H9 (cell line): ENCODE measurements at places on chromosomes 13 and 19.

DNA sequence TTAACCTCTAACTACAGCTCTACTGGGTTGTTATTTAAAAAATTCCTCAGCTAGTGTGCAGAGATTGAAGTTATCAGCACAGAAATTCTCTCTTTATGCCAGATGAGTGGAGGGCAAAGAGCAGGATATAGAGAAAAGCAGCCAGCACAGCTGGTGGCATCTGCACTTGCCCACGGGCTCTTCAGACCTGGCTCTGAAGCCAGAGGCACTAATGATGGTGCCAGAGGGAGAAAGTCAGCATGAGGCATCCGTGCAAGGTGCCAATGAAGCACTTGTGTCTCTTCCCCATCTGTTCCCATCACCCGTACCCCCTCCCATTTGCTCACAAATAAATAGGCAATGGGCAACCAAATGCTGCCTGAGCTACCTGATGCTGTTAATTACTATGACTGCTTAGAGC is 138.9 kb downstream of the OLFM4 start:
- no peak for DNase-seq

- no peak for DNase-seq
Observed at GRCh38 chr13:85755123-85755522, 44.1 kb downstream of the SLITRK6 start.

- no peak for DNase-seq
Observed at GRCh38 chr19:47687906-47688305, 25.3 kb upstream of the EHD2 start.

- DNase-seq, result peak; percentile 46
Observed at GRCh38 chr13:109412283-109412901, 374.0 kb downstream of the IRS2 start.

DNA sequence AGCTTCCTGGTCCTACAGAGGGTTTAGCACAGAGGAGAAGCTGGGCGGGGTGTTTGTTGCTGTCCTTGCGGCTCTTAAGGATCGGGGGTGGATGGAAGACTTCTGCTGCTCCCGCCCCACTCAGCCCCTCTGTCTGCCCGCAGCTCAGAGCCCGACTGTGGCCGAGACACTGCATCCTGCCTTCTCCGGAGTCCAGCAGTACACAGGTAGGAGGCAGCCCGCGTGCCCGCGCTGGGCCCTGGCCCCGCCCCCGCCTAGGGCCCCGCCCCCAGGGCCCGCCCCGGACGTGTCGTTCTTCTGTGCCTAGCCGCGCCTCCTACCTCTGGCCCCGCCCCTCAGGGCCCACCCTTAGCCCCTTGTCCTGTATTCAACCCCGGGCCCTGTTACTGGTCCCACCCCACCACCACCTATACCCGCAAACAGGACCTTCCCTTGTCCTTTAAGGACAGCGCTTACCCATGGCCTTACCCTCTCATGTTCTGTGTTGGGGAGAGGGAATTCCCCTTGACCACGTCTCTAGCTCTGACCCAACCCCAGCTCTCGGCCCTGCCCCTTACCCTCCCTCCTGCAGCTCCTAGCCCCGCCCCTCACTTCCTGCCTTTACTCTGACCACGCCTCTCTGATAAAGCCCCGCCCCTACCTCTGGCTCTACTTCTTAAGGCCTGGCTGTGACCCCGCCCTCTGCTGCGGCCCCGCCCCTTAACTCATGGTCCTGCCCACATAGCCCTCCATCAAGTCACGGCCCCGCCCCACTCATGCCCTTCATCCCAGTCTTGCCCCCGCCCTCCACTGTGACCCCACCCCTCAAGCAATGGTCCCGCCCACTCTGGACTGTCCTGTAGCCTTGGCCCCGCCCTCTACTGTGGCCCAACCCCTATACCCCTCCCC is 60.5 kb downstream of the CELF5 start:
- peak; percentile 99 for DNase-seq

- no peak for DNase-seq
Observed at GRCh38 chr19:19338082-19338481, 17.5 kb downstream of the MAU2 start.

DNA sequence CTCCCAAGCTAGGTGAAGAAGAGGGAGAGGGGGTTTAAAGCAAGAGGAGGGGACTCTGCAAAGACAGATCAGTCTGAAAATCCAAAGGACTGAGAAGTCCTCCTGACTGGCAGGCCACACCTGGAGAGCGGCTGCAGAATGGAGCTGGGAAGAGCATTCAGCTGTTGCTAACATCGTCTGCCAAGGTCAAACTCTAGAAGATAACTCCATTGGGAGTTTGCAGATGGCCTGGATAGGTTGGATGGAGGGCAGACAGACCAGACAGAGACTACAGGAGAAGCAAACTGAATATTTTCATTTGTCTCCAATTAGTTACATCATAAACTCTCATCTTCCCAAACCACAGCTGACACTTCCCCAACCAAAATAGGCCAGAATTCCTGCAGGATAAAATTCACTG is 19.9 kb upstream of the SHISA2 start:
- DNase-seq, result no peak
